ENCODE measurements at places on chromosomes 16 and 17.
A peak's percentile ranks its signal among the peaks of the same experiment; 100 is the strongest.

DNA sequence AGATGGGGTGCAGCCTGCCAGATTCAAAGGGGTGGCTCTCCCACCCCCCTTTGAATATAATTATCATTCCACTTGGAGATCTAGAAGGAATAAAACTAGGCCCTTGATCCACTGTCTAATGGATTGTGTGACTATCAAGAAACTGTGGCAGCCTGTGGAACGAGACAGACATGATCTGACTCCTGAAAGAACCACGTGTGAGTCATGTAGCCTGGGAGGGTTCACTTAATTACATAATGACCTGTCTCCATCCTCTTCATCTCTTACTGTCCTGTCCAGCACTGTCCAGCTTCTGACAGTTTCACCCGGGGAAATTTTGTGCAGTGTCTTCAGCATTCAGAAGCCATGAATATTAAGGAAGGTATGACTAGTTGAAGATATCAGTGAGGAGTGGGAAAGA is 43.3 kb upstream of the CDH13 start:
- DNase-seq = no peak

- DNase-seq = no peak
These were observed 37.7 kb upstream of the IRF8 start for GRCh38 chr16:85861095-85861825.

DNA sequence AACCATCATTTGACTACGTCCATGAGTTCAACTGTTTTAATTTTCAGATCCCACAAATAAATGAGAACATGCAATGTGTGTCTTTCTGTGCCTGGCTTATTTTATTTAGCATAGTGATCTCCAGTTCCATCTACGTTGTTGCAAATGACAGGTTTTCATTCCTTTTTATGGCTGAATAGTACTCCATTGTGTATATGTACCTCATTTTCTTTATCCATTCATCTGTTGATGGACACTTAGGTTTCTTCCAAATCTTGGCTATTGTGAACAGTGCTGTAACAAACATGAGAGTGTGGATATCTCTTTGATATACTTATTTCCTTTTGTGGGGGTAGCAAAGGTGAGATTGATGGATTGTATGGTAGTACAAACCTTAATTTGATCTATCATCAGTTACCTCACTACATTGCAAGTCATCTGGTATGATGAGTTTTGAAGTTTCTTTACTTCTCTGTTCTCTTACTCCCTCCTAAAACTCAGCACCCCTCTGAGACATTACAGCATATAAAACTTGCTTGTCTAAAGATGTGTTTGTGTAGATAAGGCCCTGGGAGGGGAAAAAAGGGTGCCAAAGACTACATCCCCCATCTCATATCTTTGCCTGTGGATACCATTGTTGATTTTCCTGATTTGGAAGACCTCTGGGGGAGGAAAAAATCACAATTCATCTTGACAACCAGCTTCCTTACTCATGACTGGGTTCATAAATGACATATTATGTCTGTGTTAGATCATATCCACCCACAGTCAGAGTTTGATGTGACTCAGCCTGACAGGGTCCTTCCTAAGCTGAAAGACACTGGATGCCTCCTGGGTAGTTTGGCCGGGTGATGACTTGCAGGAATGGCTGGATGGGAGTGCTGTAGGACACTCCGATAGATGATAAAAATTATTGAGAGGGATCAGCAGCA is 47.6 kb downstream of the ABCA9 start:
- no peak for DNase-seq

DNA sequence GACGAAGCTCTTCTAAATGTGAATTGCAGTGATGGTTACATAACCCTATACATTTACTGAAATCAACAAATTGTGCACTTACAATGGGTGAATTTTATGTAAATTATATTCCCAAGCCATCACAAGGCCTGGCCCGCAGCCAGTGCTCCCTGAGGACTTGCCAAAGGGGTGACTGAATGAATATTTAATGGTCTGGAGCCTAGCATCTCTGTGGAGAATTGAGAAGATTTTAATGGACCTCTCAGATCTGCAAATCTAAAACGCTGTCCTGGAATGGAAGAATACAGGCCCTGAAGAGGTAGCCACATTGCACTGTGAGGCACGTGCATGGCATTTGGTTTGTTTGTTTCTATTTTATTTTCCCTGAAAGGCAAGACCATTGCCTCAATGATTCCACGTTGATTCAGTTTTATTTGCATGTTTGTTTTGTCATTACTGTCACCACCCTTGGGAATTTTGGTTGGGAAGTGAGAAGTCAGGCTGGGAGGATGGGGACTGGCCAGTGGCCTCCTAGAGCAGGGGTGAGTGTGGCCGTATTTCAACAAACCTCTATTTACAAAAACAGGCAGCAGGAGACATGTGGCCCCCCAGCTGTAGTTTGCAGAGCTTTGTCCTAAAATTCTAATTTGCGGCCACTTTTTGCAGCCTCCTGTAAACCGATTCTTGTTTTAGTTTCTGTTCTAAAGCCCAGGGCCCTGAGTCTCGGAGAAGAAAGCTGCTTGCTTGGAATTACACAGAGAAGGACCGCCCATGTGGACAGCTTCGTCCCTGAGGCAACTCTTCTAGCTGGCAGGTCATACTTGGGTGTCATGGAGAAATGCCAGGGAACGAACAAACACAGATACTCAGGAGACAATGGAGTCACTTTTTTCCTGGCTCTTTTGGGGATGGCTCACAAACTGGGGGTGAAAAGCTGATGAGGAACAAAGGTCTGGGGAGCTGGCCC is 40.5 kb upstream of the GCSH start:
- no peak for DNase-seq

DNA sequence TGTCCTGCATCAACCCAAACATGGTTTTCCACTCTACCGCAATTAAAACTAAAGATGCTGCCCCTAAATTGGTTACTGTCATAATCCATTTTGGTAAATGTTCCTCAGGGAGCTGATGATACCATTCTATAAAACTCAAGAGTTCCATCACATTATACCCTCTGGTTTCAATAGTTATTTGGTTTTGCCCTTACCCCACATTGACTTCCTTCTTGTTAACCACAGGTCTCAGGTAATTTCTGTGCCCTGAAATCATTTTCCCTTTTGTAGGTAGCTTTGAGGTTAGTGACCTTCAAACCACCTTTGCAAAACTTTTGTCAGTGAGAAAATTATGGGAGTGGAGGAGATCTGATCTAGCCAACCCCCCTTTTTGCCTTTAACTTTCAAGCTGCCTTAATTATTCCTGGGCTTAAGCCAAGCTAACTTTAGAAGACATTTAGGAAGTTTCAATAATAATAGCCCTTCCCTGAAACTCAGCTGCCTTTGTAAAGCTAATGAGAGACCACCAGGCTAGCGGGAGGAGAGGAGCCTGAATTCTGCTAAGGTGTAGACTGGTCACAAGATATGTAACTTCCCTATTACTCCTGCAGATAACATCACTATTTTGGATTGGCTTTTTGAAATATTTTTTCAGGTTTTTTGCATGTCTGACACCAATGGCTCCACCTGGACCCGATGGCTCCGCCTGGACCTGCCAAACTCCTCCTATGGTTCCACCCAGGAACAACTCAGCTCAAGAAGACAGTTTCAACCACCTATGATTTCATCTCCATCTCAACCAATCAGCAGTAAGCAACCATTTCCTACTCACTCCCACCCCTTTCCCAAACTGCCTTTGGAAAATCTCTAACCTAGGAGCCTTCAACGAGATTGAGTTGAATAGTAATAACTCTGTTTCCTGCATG is 224.9 kb downstream of the HS3ST3B1 start:
- DNase-seq = no peak

- DNase-seq = peak; percentile 12
These were observed 47.4 kb upstream of the MEIOC start for GRCh38 chr17:44608727-44609435.

DNA sequence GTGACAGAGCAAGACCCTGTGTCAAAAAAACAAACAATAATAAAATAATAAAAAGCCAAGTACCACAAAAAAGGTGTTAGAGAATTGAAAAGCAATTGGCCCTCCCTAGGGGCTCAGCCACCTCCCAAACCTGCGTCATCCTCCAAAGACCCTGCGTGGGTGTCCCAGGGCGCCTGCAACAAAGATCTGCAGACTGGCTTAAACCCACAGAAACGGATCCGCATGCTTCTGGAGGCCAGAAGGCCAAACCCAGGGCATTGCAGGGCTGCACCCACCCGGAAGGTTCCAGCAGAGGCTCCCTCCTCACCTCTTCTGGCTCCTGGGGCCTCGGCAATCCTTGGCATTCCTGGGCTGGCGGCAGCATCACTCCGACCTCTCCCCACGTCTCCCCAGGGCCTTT is 1.5 kb downstream of the ENPP7 start:
- no peak for DNase-seq

DNA sequence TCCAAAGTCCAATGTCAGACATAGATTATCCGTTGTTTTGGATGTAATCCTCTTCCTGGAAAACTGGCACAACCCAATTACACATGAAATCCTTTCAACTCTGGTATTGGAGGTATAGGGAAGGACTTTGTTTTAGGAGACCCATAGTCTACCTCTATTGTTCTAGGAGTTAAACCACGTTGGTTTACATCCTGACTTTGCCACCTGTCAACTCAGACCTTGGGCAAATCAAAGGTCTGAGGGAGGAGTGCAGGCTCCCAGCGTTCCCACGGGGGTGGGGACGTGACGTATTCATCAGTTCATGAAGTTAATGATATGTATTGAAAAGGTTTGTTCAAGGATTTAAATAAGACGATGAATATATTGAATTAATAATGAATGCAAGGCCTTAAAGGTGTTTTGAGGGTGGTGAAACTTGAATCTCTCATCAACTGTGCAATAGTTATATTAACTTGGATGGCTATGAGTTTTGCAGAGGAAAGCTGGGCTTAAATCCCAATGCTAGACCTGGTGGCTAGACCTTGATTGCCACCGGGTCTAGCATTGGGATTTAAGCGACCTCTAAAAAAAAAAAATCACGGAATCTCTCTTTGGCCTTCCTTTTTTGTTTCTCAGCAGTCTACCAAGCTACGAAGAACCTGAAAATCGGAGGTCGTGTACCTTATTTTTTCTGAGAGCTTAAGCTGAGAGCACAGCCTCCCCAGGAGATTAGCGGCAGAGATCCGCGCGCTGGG is 744 bp upstream of the NF1 start:
- DNase-seq = no peak

DNA sequence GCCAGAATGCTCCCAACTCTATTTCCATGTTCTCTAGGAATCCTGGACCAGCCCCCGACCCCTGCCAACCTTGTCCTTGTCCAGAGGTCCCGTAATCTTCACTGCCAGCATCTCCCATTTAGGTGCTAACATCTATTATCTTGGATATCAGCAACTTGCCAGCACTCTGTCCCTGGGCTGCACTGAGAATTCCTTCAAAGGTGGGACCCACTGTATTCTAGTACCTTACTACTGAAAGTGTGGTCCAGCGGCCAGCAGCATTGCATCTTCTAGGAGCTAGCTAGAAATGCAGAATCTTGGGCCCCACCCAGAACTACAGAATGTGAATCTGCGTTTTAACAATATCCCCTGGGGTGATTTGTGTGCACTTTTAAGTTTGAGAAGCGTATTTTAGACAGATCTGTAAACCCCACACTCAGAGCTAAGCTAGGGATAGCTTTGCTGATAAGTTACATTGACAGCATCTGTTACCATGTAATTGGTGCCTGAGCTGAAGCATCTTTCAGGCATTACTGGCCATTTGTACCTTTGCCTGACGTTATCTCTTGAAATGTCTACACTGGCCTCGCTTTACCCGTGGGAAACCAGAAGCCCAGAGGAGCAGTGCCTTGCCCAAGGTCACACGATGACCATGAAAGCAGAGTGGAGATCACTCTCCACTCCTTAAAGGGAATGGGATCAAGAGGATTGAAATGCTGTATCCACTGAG is 8.3 kb downstream of the ABAT start:
- no peak for DNase-seq

DNA sequence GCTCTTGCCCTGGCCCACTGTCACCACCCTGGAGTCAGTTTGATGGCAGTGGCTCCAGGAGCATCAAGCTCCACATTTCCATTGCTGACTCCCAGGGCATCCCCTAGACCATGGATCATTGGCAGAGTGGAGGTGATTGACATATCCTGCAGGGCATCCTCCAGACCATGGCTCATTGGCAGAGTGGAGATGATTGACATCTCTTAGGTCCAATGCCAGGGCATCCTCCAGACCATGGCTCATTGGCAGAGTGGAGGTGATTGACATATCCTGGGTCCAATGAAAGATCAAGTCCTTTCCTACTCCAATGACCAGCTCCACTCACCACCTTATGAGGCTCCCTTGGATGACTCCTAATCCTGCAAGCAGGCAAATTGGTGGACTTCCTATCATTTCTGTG is 174.3 kb upstream of the NLRP1 start:
- DNase-seq = no peak

GRCh38 chr17:4893272-4893671 is 6.1 kb upstream of the C17orf107 start:
- DNase-seq = no peak

DNA sequence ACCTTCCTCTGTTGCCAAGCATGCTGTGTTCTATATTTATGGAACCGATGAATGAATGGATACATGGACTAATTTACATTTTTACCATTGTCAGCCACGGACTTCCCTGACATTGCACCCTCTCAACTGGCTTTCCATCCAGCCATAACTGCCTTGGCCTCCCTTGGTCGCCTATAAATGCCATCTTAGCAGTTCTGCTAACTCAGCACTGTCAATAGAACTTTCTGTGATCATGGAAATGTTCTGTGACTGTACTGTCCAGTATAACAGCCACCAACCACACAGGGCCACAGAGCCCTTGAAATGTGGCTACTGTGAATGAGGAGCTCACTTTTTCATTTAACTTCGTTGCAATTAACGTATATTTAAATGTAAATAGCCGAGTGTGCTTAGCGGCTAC is 8.7 kb upstream of the BCO1 start:
- DNase-seq = no peak

GRCh38 chr16:48817032-48817431 is 207.1 kb upstream of the N4BP1 start:
- DNase-seq = no peak

GRCh38 chr17:56700919-56701420 is 107.5 kb downstream of the NOG start:
- no peak for DNase-seq

- DNase-seq = no peak
These were observed 7.6 kb upstream of the CMTR2 start for GRCh38 chr16:71296584-71297340.

- DNase-seq = peak; percentile 1
These were observed 849 bp downstream of the CAPN15 start for GRCh38 chr16:528111-529011.

DNA sequence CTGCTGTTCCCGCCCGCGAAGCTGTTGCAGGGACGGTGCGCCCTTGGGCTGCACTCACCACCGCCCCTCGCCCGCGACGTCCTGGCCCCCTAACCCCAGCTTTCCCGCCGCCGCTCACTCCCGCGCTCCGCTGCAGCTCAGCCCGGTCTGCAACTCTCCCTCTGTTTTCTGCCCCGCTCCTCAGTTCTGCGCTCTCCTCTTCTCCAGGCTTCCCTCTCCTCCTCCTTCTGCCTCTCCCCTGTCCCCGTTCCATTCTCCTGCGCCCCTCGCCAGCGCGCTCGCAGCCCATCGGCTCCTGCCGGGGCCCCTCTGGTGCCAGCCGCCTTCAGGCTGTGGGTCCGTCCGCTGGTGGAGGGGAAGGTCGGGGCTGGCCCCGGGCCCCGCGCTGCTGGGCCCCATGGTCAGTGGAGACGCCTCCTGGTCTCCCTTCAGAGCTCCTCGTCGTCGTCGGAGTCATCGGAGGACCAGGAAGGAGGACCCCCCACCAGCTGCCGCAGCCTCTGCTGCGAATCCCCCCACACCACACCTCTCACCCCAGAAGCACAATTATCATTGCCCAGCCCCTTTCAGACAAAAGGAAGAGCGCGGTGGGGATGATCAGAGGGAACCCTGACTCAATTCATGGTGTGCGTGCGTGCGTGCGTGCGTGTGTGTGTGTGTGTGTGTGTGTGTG is 223.2 kb upstream of the FOXF1 start:
- no peak for DNase-seq

All from DMS79 treated with DMSO at 0.1 percent for 48 hours (cell line).